ENCODE measurements at places on chromosomes 7 and 10.
A peak's percentile ranks its signal among the peaks of the same experiment; 100 is the strongest.

- no peak for DNase-seq
Measured at GRCh38 chr10:121927318-121927840, 452 bp downstream of the ATE1 start.

GRCh38 chr10:131658476-131659110 is 242.2 kb upstream of the PPP2R2D start:
- no peak for DNase-seq

- no peak for DNase-seq
Measured at GRCh38 chr7:102395592-102395872, 631 bp upstream of the PRKRIP1 start.

GRCh38 chr7:26413007-26413691 is 121.5 kb downstream of the SNX10 start:
- peak; percentile 84 for DNase-seq

- DNase-seq: no peak
Measured at GRCh38 chr7:96527133-96527827, 182.4 kb downstream of the SEM1 start.

GRCh38 chr10:7787150-7787856 is 490 bp downstream of the KIN start:
- no peak for DNase-seq

GRCh38 chr7:34162027-34162565 is 256.8 kb downstream of the BMPER start:
- DNase-seq: no peak

DNA sequence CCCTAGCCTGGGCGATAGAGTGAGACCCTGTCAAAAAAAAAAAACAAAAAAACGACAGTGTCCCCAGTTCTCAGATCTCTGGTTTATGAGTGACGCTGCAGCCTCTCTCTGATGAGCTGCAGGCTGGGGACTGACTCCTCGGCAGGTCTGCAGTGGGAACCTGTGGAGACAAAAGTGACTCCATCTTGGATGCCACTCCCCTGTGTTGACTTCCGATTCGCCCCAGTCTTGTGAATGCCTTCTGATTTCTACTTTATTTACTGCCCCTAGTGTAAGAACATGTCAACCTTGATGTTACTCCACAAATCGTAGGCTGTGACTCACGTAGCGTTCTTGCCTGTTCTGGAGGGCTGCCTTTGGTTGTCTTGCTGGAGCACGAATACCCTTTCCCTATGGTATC is 6.2 kb downstream of the TACR2 start:
- no peak for DNase-seq

DNA sequence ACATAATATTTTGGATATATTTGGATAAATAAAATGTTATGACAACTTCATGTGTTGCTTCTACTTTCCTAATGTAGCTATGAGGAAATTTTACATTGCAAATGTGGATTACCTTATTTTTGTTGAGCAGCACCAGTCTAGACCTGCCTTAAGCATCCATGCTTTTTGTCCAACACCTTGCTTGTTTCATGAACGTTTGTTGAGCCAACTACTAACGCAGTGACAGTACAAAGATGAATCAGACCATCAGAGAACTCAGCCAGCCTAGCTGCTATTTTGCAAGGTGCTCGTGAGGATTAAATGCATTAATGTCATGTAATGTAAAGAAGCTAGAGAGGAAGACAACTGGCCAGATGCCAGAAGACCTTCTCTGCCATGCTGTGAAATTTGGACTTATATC is 1.1 kb upstream of the ZC3HAV1L start:
- no peak for DNase-seq

DNA sequence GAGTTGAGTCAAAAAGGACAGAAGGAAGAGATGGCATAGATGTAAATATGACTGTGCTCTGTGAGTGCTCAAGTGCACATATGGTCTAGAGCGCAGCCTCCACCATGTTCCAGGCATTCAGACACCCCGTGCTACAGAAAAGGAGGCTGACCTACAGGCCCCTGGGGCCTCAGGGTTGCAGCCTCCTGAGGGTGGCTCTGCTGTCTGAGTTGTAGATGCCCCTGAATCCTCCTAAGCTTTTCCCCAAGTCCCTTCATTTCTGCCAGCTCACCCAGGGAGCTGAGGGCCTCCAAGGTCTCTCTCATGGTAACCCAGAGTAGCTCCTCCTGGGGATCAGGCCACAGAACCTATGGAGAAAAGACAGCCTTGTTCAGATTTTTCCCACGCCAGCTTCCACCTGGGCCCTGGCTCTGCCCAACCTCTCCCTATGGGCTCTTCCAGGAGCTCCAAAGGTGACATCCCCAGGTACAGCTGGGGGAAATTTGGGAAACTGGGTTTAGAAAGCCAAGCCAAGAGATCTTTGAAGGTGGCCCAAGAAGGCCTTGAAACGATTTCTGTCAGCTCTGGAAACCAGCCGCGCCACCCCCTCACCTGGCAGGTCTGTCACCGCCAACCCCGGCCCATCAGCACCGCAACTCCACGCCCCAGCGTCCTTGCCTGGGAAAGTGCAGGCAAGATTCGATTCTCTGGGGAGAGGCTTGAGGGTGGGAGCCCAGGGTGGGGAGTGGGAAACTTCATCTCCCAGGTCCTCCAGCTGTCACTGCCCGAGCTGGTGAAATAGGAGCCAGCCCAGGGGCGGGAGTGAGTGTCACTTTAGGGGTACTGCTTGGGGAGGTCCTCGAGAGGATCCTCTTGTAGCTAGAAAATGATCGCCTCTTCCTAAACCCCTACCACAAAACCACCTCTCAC is 2.4 kb downstream of the ZNF467 start:
- no peak for DNase-seq

DNA sequence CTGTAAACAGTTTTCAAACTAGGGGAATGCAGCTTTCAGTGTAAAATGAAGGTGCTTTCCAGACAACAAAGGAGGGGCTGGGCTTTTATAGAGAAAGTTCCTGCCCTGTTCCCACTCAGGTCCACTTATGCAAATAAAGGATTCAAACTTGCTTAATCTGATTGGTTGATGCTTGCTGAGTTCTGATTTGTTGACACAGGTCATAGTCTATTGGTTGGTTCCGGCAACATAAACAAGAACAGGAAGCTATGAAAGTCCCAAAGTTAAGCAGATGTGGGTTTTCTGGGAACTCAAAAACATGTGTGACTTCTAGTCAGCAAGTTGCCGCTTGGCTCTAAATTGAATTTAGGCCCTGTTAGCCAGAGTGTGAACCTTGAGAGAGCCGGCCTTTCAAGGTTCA is 194.2 kb upstream of the SVIL start:
- DNase-seq: no peak

DNA sequence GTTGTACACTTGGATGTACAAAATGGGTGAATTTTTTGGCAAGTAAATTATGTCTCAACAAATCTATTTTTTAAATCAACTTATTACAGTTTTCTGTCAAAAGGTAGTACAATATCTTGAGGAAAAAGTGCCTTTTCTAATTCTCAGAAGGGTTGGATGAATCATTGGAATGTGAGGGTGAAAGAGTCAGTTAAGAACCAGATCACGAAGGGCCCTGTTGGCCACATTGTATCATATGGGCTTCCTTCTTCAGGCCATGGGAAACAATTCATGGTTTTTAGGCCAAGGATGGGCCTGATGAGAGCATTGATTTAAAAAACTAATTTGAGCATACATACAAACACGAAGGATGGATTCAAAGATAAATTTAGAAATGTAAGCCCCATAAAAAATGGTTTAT is 503.7 kb downstream of the TNS3 start:
- no peak for DNase-seq

DNA sequence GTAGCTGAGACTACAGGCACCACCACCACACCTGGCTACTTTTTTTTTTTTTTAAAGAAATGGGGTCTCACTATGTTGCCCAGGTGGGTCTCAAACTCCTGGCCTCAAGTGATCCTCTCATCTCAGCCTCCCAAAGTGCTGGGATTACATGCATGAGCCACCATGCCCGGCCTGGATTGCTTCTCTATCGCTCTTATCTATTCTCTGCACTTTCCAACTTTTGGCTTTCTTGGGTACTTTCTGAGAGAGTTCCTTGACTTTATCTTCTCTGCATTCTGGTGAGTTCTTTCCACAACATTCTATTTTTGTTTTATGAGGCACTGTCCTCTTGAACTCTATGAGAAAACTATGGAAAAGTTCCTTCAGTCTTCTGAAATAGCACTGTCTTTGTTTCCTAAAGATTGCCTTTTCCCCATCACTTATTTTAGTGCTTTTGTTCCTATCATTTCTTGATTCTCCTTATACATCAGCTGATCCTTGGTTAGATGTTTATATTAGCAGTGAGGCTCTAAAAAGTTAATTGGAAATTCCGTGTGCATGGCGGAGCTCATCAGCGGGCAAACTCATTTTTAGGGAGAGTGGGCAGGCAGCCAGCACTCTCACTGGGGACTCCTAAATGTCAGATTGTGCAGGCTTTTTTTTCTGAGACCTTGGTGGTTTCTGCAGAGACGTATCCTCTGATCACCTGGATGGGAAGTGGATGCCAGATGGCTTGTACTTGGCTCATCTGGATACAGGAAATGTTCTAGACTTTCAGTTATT is 43.9 kb downstream of the HIP1 start:
- DNase-seq: no peak

- DNase-seq: no peak
Measured at GRCh38 chr7:44700322-44700721, 48.3 kb upstream of the ZMIZ2 start.

GRCh38 chr10:107415446-107415845 is 250.9 kb upstream of the SORCS1 start:
- no peak for DNase-seq

DNA sequence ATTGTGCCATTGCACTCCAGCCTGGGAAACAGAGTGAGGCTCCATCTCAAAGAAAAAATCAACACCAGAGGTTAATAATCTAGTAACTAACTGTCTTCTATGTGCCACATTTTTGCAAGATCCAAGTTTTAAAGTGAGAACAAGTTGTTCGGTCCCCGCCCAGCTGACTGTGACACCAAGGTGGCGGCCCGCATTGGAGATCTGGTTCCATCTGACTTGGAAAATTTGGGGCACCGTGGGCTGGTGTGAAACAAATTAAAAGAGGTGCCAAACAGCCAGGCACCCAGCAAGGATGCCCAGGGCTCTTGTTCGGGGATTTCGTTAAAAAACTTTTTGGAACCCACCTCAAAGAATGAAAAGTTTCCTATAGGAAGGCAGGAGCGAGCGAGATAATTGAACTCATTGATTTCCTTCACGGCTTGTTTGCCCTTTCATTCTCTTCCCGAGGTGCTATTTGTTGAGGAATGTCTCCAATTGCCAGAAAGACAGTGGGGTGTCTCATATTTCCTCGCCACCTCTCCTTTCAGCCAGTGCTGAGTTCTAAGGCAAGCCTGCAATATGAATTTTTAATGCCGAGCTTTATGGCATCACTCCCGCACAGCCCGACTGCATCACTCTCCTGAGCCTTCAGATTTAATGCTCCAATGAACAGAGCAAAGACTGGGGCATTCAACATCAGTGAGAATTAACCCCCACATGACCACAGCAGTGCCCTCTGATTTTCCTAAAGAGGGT is 156.9 kb upstream of the SH2B2 start:
- DNase-seq: no peak

DNA sequence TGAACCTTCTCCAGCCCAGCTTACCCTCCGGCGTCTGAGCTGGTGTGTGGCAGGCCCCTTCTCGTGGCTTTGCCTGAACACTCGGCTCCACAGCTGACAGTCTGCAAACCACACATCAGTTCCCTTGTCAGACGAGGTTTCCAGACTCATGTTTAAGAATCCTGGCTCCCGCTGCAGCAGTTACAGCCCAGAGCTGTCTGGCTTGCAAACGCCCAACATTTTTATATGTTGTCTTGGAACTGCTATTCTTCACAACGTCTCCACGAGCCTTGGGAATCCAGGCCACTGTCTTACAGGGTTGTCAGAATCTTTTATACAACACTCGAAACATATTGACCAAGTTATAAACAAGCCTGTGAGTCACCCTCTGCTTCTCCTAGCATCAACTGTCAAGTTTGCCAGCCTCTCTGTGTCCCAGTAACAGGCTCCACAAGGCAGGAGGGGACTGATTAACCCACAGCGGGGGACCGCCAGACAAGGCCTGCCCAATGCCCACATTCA is 68.1 kb downstream of the TNS3 start:
- no peak for DNase-seq

- no peak for DNase-seq
Measured at GRCh38 chr7:92808006-92808405, 28.4 kb downstream of the CDK6 start.

- no peak for DNase-seq
Measured at GRCh38 chr7:32221056-32221455, 150.8 kb upstream of the PDE1C start.

- DNase-seq: no peak
Measured at GRCh38 chr10:114307731-114308130, 68.7 kb downstream of the VWA2 start.

- no peak for DNase-seq
Measured at GRCh38 chr7:86320889-86321288, 322.8 kb upstream of the GRM3 start.

GRCh38 chr7:132469264-132469663 is 107.0 kb downstream of the PLXNA4 start:
- no peak for DNase-seq

- DNase-seq: no peak
Measured at GRCh38 chr7:155918720-155919390, 106.6 kb upstream of the SHH start.

DNA sequence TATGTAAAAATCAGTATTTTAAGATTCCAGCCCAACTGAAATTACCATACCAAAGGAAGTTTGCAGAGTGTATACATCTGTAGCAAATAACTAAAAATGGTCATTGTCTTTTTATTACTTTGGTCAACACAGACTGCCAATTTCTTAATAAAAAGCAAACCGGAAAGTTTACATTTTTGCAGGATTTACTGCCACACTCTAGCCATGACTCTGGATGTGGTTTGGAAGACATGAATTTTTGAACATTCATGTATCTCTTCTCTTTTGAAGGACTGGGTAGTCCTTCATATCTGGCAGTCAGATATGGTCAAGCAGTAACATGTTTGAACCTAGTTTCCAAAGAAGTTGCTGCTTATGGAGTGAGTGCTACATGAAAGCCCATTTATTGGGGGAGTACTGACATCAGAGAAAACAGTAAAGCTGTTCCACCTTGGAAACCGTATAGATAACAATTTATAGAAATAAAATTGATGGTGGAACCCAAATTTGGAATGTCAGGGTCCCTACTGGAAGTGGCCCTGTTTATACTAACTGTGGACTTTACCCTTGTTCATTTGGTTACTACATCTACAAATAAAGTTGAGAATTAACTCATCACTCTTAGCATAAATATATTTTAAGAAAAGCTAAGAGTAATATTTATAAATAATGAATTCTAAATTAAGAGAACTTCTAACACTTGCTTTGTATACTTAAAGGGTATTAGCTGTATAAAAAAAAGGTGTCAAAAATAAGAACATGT is 84.6 kb downstream of the ZMYND11 start:
- DNase-seq: no peak

- DNase-seq: no peak
Measured at GRCh38 chr10:11653758-11654471, 42.5 kb upstream of the USP6NL start.

- no peak for DNase-seq
Measured at GRCh38 chr7:24756545-24757352, 515 bp downstream of the GSDME start.

GRCh38 chr10:112221545-112221944 is 38.0 kb upstream of the GPAM start:
- no peak for DNase-seq

All from NCI-H1436 treated with DMSO at 0.1 percent for 48 hours (cell line).